ENCODE measurements at places on chromosomes 13 and 19.

DNA sequence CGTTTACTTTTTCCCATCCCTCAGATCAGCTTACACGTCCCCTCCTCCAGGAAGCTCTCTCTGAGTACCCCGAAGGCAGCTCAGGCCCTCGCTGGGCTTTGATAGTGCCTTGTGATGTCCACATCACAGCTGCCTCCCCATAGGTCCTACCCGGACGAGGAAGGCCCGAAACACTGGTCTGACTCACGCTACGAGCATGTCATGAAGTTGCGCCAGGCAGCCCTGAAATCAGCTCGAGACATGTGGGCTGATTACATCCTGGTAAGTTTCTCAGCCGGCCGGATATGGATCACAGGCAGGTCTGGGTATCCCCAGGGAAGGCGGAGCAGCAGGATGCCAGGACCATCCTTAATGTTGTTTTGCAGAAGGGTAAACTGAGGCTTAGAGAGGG is 4.8 kb downstream of the COLGALT1 start:
- no peak for DNase-seq

DNA sequence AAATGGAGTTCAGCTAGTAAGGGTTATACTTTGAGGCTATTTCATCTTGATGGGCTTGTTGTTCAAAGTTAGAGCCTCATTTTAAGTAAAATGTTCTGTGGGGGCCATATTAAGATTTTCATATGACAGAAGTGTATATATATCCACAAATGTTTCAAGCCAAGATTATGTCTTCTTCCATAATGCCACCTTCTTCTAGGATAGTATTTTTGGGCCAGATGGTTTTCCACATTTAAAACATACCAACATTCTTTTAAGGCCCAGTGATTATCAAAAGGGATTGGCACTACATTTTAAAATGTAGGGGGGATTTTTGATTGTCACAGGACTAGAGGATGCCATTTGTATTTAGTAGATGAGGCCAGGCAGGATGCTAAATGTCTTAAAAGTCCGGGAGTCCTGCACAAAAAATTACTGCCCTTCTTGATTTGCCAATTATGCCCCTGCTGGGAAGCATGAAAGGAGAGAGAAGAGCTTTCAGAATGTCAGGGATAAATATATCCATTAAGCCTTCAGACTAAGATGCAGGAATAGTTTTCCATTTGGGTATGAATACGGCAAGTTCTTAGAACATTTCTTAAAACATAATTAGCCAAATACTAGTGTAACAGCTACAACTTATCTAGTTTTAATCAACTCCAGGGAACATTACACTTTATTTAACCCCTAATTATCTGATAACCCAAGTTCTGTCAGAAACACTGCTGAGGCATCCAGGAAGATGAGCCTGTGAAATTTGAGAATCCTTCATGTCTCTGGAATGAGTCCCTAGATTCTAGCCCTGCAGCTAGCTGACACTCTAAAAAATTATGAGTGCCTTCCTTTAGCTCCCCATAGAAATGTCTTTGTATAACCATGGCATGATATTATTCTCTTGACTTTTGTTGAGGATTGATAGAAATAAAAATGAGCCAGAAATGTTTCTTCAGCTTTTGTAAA is 34.0 kb downstream of the ITM2B start:
- DNase-seq = no peak

- no peak for DNase-seq
Measured at GRCh38 chr13:102466610-102467190, 64.9 kb upstream of the FGF14 start.

DNA sequence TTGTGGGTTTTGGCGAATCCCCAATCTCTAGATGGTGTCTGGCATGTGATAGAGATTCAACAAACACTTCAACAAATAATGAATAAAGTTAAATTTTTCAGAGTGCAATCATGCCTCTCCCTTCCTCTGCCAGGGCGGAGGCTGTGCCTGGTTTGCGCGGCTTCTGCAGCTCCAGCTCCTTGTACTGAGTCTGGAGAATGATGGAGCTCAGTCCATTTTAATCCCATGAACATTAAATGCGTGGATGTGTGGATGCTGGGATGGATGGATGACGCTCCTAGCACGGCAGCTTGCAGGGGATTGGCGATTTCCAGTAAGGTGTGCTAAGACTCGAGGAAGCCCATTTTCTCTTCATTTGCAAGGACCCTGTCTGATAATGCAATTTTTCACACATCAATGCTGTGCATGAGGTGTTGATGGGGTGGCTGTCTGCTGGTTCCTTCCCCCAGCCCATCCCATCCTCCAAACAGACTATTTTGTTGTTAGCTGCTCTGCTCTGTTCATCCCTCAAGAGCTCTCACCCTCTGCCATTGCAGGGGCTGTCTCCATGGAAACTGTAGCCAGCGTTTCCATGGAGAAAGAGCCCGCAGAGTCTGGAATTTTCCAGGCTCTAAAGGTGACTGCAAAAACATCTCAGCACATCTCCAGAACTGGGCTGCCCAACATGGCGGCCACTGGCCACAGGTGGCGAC is 92.6 kb upstream of the PEG3 start:
- DNase-seq = no peak

DNA sequence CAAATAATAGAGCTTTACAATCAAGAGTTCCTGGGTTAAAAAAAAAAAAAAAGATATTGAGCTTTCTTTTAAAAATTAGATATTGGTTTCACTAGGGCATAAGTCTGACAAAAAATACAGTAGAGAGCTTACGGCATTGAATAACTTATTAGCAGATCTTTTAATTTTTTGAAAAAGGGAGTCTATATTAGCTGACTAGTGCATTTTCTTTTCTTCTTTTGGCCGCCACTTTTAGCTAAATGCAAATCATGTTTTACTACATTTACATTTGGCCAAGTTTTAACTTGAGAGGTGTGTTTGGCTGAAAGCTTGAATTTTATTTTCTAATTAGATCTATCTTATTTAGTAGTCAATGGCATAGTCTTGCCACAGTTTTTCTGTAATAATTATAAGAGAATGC is 43.4 kb downstream of the SPRY2 start:
- no peak for DNase-seq

DNA sequence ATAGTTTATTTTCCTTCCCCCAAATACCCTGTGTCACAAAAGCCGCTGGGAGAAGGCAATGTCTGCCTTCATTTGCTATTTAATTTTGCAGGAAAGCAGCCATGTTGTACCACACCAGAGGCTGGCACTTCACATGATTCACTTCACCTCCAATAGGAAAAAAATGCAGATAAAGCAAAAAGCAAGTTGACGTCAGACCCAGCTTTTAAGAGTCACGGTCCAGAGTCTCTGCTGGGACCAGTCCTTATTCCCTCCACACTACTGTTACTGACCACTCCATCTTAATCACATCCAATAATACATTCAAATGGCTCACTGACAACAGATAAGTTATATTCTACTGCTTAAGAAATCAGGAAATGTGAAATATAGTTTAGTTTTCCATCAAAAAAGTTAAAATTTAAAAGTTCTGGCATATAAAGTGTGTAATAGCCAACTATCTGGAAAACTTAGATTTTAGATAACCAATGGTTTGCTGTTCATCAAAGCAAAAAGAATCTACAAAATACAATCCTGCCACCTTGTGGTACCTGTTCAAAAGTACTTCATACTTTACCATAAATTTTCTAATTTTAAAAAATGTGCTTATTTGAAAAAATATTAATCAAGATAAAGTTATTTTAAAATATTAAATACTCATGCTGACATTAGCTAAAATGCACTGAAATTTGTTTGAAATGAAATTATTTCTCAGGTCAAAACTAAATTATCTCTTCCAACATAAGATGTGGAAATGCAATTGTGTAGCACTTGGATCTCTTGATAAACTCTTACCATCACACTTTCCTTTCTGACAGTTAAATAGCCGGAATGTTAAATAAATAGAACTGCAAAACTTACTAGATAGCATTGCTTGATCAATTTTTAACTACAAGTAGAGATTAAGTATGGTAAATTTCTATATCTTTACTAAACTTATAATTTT is 97.3 kb downstream of the SERP2 start:
- no peak for DNase-seq

- DNase-seq = peak; percentile 58
Measured at GRCh38 chr19:55638864-55639359, 1.9 kb upstream of the ZNF580 start.

DNA sequence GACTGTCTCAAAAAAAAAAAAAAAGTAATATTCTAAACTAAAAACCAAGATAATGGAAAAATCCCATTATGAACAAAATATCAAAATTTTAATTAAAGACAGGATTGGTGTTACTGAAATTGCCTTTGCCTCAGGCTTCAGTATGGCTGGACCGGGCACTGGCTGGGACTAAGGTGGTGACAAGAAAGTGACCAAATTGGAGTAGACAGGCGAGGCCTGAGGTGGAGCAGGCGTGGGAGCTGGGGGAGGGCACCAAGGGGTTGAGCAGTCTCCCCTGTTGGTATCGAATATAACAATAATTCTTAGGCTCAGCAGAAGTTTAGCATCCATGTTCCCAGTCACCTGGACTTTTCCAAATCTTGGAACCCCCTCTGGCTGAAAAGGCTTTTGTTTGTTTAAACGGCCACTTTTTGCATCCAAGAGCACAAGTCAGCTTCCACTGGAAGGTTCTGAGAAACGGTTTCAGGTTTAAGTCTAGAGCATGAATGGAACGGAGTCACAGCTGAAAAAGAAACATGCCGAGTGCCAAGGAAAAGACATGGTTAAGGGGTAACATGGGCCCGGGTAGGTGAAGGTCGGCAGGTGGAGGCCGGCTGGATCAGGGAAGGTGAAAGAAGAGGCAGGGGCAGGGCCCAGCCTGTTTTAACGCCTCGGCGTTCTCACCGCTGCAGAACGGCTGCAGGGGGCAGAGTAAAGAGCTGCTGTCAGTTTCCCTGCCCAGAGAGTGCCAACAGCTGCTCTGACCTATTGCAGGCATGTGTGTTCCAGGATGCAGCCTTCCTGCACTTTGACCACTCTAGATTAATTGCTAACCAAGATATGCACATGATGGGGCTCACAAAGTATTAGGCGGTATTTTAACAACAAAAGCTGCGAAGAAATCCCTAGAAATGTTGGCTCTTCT is 104.4 kb downstream of the TM9SF2 start:
- peak; percentile 43 for DNase-seq

GRCh38 chr19:50833117-50833801 is at the start of gene KLK15:
Gene KLK15 (minus strand): TSS chr19:50833574. CDS start chr19:50831492, 2,082 bp downstream.
- no peak for DNase-seq

- DNase-seq = no peak
Measured at GRCh38 chr13:70432276-70432805, 324.1 kb upstream of the KLHL1 start.
